ENCODE measurements at places on chromosomes 16 and 17. TPM values are rescaled to one million over a fixed set of nuclear protein-coding genes. Genes with fewer than 3 reads are reported as not detected.

Gene KCNJ18
- total RNA-seq = not detected

Gene GRAP
- 15.5 TPM for total RNA-seq

Gene KRT14
- total RNA-seq = not detected

Gene NOXO1
- total RNA-seq = 0.40 TPM

Gene RPS2
- 2,662 TPM for total RNA-seq

Gene KRT33B
- total RNA-seq = not detected

Gene NPIPA2
- 0.40 TPM for total RNA-seq

Gene UMOD
- total RNA-seq = not detected

Gene KPNB1
- total RNA-seq = 566 TPM

Gene KRTAP17-1
- not detected for total RNA-seq

Gene FNDC8
- total RNA-seq = not detected

Gene QPRT
- 0.07 TPM for total RNA-seq

Gene KRT222
- total RNA-seq = not detected

Gene DNAH2
- total RNA-seq = not detected

Gene ZNF200
- total RNA-seq = 14.1 TPM

Measured in thoracic aorta endothelial cell (primary cell).